ENCODE measurements at places on chromosomes 1 and 21.

DNA sequence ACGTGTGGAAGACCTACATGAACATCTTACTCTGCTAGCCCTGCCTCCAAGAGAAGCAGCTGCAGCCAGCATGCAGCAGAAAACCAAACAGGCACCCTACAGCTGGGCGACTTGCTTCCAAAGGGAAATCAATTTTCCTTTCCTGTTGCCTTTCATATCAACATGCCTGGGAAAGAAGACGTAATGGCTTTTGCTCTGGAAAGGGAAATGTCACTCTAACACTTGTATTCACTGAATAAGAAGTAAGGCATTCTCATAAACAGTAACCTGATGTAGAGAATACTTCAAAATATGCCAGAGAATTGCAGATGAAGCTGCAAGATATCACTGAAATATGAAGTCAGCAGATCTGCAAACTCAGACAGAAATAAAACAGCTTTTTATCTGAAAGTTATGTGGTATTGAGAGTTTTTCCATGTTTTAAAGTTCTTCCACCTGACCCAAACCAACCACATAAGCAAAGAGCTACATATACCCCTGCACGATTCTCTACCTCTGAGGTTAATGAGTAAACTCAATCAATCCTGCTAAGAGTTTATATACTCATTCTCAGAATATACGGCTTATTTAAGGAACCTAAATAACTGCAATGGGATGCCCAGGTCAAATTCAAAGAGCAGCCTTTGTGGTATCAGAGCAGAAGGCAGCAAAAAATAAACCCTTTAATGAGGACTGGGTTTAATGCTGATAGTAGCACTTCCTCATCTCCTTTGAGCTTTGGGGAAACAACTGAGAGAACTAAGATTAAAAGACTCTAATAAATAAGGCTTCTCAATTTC lies 150.9 kb downstream of the RERE start:
- no peak for DNase-seq

DNA sequence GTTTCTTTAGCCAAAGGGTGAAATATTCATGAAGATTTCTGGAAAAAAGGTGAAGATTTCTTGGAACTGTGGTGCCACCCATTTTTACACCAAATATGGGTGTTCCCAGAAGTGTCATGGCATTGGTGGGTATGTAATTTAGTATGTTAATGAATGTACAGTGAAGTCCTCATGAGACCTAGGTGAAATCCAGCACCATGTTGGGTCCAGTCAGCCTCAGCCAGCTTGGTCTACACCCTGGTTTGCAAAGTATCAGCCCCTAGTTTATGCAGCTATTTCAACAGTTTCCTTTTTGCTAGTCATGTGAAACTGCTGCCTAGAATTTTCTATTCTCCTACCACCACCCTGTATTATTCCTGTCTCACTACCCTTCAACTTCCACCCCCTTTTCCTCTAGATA lies 63.1 kb upstream of the CXADR start:
- no peak for DNase-seq

GRCh38 chr1:2863648-2863963 lies 62.1 kb upstream of the TTC34 start:
- no peak for DNase-seq

- no peak for DNase-seq
Measured at GRCh38 chr1:110390692-110391245, at the start of gene SLC16A4. TSS of gene SLC16A4 (minus strand) at chr1:110391026. CDS start at chr1:110389323, 1,703 bp downstream.

- DNase-seq = no peak
Measured at GRCh38 chr1:179001451-179001850, 24.2 kb upstream of the FAM20B start.

GRCh38 chr1:39657923-39658485 lies 13.9 kb downstream of the NT5C1A start:
- DNase-seq = peak; percentile 82

Data from activated CD4-positive, alpha-beta T cell treated with anti-CD3 and anti-CD28 coated beads for 48 hours (primary cell).